Activated naive CD4-positive, alpha-beta T cell (primary cell): ENCODE measurements at places on chromosomes 2 and 18.

- DNase-seq: no peak
Measured at GRCh38 chr2:167271932-167272331, 383.7 kb downstream of the XIRP2 start.

DNA sequence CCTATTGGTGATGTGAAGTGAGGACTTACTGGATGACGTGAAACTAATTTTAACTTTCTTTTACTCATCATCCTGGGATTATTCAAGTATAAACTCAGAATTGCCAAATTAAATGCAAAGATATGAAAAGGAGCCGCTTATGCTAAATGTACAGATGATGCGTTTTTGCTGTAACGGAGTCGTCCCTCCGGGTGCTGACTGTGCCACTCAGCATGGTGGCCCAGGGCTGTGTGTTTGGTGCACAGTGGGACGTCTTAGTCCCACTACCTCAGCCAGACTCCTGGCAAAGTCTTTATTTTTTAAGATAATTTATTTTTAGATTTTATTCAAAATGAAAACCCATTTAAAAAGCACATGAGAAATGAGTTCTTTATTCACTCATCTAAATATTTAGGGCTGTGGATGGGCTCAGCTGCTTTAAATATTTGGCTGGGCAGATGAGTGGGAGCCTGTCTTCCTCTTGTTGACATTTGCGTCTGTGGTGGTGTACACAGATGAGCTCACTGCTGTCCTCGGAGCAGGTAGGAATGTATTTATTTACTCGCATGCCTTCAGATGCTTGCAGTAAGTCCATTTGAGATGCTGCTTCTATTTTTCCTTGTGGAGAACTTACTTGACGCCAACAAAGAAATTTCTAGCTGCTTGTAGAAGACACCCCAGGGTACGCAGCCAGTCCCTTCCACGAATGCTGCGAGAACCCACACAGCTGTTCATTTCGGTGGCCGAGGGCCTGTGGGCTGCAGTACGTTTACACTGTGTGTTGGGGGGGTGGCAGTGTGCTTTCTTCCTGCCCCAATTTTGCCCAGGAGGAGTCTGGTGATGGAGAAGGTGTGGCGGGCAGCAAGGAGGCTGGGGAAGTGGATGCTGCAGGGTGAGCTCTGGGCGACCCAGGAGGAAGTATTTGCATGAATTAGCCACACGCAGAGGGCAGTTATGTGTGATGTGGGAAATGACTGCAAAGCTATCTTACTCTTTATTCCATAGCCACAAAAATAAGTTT is 105.0 kb downstream of the AGAP1 start:
- no peak for DNase-seq

DNA sequence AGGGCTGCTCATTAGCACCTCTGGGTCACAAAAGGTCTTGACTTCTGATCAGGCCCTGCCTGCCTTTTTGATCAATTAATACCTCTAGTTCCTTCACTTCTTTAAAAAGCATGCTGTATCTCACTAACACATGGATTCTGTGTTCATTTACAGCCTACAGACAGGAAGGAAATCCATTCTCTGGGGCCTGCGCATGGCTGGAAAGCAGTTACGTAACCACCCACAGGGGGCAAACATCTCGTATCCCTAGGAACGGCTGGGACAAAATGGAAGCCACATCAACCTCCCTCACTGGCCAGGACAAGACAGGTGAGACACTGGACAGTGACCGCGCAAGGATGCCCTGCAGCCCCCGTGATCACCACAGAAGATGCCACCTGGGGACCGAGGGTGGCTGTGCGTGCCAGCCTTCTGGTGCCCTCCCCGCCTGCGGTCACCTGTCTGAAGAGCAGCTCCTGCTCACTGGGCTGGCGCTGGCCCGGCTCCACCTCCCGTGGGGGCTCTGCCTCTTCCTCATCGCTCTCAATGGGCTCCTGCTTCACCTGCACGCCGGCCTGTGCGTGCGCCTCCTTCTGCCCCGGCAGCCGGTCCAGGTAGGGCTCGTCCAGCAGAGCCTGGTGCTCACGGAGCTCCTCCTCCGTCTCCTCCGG is 266.9 kb downstream of the TWIST2 start:
- DNase-seq: no peak

- DNase-seq: no peak
Measured at GRCh38 chr18:32343634-32344033, 127.0 kb downstream of the GAREM1 start.

GRCh38 chr18:78915446-78916008 is 64.1 kb upstream of the SALL3 start:
- DNase-seq: no peak

GRCh38 chr2:145771525-145771924 is 1251.6 kb upstream of the ZEB2 start:
- DNase-seq: no peak

DNA sequence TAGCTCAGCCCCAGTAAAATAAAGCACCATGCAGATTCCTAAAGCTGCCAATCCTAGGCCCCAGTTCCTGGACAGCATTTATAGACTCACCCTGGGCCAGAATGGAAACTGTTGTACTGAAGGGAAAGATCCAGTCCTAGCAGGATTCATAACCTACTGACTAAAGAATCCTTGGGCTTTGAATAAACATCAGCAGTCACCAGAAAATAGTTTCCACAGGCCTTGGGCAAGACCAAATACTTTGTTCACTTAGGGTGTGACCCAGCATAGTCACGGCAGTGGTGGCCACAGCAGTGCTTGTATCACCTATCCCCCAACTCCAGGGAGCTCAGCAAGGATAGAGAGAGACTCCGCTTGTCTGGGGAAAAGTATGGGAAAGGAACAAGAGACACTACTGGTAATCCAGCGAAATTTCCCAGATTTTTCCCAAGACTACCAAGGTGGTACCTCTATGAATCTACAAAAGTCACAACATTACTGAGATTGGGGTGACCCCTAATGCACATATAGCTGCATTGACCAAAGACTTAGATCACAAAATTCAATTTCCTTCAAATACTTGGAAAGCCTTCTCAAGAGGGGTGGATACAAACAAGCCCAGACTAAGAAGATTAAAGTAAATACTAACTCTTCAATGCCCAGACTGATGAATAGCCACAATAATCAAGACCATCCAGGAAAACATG is 748.1 kb upstream of the LRATD1 start:
- no peak for DNase-seq

- no peak for DNase-seq
Measured at GRCh38 chr2:86087936-86088850, 17.5 kb downstream of the POLR1A start.

DNA sequence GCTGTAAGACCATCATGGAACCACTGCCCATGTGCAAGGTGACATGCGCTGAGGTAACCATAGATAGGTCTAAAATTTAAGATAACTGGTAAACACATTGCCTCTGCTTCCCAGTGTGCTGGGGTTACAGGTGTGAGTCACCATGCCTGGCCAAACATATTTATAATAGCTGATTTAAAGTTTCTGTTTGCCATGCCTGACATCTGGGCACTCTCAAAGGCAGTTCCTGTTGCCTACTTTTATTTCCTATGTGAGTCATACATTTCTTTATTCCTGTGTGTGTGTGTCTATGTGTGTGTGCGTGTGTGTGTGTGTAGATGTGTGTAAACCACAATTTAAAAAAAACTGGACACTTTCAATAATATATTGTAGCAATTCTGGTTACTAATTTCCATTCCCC is 415.2 kb upstream of the NETO1 start:
- DNase-seq: no peak
